ENCODE measurements at places on chromosomes 7 and 10.

DNA sequence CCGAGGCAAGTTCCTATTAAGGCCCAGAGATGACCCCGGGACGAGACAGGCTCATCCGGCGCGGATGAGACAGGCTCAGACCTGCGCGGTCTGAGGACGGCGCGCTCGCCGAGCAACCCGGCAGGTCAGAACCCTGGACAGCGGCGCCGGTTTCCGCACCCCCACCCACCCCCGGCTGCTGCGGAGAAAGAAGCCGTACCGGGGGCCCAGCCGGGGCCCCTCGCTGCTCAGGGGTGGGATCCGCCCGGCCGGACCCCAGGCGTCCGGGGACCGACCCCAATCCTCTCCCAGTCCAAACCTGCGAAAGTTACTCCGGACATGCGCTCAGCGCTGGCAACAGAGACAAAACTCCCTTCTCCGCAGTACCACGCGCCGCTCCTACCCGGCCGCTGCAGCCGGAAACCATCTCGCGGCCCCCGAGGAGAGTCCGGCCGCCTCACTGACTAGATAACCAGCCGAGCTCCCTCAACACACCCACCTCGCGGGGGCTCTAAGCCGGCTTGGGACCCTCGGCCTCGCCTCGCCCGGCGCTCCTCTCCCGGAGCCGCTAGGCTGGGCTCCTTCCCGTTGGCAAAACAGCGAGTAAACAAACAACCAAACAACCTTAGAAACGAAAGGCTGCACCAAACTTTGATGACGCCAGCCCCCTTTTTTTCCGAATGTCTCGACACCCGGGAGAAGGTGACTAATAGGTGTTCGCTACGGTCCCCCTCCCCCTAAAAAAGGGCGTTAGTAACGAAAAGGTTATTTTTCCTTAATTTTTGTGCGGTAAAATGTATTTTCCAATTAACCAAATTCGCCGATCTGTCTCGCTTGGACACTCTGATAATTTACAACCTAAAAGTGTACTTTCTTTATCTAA, 2.3 kb upstream of the DRGX start:
- DNase-seq, result peak; percentile 46

DNA sequence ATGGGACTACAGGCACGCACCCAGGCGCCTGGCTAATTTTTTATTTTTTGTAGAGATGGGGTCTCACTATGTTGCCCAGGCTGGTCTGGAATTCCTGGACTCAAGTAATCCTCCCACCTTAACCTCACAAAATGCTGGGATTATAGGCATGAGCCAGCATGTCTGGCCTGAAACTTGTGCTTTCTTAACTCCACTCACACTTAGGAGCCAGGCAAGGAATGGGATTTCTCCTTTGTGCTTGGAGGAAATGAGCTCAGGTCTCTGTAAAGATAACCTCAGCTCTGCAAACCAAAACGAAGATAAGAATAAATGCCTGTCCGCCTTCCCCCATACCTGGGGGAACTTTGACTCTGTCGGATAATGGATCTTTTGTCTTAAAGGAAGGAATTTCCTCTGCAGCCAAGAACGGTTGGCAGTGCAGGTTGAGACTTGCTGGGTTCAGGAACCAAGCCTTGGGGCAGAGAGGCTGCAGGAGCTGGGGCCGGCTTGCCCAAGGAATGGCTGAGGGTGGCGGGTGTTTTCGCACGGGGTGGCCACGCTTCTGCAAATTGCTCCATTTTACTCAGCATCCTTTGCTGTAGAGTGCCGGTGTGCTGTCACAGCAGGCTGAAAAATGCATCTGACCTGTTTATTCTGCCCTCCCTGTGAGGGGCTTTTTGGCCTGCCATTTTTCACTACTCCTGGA, 174.2 kb downstream of the KIAA1217 start:
- DNase-seq, result peak; percentile 21

GRCh38 chr7:67463316-67463715, 466.7 kb downstream of the TYW1 start:
- DNase-seq, result no peak

DNA sequence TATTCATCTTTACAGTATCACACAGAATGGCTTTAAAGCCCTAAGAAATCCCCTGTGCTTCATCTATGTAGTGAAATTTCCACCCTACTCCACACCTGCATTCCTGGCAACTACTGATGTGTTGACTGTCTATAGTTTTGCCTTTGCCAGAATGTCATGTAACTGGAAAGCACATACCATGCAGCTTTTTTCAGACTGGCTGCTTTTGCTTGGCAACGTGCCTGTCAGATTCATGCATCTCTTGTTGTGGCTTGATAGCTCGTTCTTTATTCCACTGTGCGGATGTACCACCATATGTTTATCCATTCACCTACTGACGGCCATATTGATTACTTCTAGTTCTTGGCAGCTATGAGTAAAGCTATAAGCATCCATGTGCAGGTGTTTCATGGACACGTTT, 30.6 kb downstream of the RBM17 start:
- DNase-seq, result no peak

GRCh38 chr10:35743851-35744250, 101.8 kb upstream of the FZD8 start:
- DNase-seq, result no peak

DNA sequence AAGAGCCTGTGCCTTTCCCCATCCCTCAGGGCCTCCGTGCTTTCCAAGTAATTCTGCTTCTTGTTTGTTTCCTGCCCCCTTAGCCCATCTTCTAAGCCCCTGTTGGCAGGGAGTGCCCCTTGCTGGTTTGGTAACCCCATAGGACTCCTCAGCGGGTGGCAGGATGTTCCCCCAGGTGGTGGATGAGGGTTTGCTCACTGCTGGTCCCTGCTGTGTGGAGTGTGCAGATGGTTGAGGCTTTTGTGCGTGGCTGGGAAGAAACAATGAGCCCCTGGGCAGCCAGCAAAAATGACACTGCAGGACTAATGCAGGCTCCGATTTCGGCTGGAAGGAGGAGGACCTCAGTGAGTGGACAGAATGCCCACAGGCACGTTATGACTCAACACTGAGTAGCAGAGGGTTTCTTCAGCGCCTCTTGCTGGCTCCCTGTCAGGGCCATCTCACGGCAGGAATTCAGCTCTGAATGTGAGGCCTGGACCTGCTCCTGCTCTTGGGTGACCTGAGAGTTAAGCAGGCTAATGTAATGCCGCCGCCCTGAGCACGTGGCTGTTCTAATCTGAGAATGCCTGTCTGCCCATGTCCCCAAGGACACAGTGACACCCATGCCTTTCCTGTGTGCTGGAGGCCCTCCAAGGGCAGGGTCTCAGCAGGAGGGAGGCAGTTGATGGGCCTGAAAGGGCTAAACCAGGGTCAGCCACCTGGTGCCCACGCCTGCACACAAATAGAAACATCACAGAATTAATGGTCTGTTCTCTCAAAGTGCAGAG, 16.6 kb downstream of the BAG3 start:
- DNase-seq, result peak; percentile 97

- DNase-seq, result no peak
These were observed 458.5 kb downstream of the TFEC start for GRCh38 chr7:115572111-115572510.

DNA sequence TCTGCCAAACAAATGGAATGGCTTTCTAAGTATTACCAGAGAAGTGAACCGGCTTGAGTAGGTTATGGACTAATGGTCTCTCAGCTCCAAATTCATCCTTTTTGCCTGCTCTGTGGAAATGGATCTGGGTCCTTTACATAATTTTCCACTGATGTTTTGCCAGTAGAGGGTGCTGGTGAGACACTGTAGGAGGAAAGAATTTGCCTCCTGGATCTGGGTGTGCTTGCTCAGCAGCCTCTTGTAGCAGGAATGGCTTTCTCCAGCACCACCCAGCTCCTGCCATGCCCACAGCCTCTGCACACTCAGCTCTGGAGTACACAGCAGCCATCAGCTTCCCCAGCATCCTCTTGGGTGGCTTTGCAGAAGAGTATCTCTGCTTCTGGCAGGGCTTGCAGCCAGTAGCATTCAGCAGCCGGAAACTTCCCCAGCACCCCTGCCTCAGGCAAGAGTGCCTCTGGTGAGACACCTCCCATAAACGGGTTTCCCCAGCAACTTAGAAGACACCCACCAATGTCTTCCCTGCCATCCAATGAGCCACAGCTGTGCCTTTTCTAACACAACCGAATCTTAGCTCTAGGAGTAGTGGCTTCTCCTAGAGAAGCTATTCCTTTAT, 235.0 kb upstream of the PLPP4 start:
- peak; percentile 28 for DNase-seq

- peak; percentile 92 for DNase-seq
These were observed 88.6 kb downstream of the RNF216 start for GRCh38 chr7:5692845-5693278.

DNA sequence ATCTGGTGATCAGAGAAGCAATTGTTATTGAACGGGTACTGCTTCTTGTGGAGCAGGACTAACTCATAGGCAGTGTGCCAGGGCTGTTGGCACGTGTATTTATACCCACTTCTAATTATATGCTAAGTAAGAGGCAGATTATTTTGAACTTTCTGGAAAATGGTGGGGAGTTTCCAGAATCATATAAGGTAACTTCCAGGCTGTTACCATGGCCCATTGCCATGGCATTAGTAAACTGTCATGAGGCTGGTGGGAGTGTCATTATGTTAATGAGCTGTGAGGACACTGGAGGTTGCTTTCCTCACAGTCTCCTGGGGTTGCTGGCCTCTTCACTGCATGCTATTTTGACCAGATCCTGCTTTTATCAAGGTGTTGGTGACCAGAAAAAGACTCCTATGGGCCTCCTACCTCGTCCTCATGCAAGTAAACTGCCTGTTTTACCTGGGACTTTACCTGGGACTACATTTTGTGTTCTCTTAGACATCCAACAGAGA, 122.6 kb downstream of the KCND2 start:
- DNase-seq, result peak; percentile 3

- DNase-seq, result peak; percentile 34
These were observed 21.3 kb upstream of the ANK3 start for GRCh38 chr10:60410970-60411369.

GRCh38 chr7:23347682-23348180, 48.6 kb downstream of the MALSU1 start:
- DNase-seq, result peak; percentile 83

DNA sequence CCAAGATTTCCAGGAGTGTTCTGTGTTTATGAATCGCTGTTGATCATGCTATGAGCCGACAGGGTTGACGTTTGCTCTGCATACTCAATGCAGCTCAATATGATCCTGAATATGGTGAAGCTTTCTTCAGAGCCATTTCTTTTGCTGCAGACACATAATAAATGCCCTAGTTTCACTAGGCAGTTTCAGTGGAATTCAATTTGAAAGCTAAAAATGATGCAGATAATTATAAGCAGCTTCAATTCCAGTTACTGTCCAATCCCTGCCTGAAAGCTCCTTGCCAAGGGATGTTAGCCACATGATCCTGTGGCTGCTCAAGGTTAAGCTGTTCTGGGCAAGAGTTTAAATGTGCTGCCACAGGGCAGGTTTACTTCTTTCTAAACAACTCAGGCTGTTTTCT, 805.6 kb downstream of the NRG3 start:
- no peak for DNase-seq
